ENCODE measurements at places on chromosomes 11 and 22.
A peak's percentile ranks its signal among the peaks of the same experiment; 100 is the strongest.

DNA sequence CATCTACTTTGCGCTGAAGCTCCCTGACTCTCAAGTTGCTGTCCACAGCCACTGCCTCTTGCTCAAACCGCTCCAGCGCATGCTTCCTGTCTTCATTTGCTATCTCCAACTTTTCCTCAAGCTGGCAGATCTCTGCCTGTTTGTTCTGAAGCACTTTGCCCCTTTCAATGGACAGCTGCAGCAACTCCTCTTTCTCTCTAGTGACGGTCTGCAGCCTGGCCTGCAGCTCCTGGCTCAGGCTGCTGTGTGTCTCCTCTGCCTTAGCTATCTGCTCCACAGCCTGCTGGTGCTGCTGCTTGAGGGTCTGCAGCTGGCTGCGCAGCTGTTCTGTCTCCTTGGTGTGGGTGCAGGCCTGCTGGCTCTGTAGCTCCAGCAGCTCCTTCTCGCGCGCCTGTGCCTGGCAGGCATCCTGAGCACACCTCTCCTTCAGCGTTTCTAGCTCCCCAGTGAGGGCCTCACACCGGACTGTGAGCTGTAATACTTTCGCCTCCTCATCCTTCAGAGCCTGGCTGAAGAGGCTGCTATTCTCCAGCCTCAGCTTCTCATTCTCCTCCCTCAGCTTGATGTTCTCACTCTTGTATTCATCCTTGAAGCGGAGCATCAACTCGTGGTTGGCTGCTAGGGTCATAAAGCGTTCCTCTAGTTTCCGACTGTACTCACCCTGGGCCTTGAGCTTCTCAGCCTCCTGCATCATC is 723 bp downstream of the CCDC89 start:
- no peak for DNase-seq

DNA sequence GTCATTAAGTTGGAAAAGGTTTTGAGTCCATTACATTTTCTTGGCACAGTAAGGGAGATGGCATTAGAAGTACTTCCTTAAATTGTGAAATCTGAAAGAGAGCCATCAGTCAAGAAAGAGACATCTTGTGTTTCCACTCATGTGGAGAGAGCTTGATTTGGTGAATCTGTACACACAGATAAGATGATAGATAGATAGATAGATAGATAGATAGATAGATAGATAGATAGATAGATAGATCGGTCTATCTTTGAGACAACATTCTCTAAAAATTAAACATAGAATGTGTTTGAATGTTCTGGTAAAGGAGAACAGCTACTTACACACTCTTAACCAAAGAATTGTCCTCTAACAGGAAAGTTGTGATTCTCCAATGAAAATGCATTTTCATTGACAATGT is 76.2 kb downstream of the TTC17 start:
- DNase-seq, result no peak

GRCh38 chr11:59900366-59901126 is 22.0 kb downstream of the OOSP3 start:
- DNase-seq, result no peak

GRCh38 chr11:127117231-127117739 is 116.7 kb upstream of the KIRREL3 start:
- no peak for DNase-seq

DNA sequence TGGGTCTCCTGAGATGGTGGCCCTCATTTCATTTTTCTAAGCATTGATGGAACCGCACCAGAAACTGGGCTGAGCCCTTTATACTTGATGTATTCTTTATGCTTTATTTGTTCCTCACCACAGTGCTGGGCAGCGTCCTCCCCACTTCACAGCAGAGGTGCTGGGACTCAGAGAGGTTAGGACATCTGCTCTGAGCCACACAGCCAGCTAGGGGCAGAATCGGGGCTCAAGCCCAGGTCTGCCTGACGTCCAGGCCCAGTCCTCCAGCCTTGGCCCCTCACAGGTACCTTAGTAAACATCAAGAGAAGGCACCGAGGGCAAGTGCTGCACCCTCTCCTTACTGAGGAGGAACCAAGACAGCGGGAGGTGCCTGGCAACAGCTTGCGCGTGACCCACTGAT is 20.2 kb upstream of the SHISAL1 start:
- DNase-seq, result no peak

- peak; percentile 67 for DNase-seq
These were observed 5.7 kb upstream of the ACAT1 start for GRCh38 chr11:108115500-108116140.

DNA sequence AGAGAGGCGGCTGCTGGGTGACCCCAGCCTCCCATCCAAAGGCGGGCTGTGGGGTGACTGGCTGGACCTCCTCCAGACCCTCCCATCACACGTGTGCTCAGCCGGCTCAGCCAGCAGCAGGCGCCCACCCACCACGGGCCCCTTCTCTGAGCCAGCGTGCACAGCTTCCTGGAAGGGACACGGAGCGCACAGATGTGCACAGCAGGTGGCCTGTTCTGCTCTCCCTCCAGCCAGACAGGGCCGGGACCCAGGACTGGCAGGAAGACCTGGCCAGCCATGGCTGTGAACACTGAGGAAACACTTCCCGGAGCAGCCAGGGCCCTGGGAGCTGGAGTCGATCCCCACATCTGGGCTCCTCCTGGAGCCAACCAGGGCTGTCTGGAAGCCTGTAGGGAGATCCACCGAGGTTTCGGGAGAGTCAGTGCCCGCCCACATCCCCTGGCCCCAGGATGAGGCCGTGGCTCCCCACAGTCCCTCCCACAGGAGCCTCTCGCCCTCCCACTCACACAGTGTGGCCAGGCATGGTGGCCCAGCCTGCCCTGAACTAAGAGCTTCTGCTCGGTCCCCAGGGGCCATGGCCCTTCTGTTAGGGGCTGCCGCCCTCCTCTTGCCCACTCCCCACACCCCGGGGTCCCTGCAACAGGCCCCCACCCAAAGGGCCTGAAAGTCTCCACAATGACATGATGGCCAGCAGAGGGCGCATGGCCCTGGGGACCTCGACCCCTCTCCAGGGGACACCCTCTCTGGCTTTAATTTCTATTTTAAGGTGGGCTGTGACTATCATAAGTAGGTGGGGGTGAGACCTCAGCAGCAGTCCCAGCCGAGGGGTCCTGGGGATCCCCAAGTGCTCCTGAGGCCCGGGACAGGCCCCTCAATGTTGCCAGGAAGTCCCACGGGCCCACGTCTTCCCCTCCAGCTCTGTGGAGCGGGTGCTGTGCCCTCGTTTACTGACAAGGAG is 90.6 kb upstream of the FGF3 start:
- peak; percentile 41 for DNase-seq

DNA sequence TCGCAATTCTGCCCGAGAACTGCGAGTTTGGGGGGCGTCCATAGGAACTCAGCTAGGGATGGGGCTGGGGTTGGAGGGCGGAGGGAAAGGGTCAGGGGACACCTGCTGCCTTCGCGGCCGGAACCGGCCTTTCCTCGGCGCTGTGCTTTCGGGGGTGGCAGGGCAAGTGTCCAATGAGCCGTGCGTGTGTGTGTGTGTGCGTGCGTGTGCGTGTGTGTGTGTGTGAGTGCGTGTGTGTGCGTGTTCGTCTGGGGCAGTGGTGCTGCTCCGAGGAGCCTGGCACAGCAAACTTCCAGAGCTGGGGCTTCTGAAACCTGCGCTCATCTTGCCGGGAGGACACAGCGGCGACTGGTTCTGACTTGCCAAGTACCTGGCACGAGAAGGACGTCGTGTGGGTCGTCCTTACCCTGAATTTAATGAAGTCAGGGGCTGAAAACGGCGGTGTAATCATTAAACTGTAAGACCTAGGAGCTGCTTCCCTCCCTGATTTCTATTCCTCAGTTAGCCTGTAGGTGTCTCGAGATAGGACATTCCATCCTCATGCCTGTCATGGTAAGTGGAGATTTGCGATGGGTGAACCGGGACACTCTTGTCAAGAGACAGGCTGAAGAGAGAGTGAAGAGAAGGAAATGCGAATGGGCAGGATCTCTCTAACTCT is 27.0 kb upstream of the AMOTL1 start:
- DNase-seq, result peak; percentile 34

DNA sequence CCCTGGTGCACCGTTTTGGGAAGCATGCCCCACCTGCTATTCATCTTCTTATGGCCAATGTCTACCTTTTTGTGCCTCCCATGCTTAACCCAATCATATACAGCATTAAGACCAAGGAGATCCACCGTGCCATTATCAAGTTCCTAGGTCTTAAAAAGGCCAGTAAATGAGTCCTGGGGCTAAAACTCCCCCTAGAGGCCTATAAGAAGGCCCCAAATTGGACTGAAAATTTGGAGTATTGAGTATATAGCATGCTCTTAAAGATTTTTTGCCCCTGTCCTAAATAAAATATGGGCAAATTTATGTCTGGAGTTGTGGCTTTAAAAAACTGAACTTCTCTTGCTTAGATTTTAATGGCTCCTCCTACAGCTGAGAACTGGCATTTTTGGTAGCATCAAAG is 6.6 kb downstream of the OR51M1 start:
- peak; percentile 14 for DNase-seq

DNA sequence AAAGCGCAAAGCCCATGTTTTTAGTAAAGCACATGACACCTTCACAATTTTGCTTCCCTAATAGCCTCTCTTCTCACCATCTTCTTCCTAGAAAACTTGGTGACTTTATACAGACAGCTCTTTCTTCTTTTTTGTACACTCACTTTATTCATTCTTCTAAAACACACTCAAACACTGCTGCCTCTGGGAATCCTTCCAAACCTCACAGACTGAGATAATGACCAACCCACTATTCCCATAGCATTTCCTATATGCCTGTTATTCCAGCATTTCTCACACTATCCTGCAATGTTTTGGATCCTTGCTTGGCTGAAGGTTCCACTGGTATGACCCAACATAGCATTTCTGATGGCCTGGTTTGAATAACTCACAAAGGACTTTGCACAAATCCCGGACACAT is 442.1 kb upstream of the CCDC90B start:
- DNase-seq, result no peak

- no peak for DNase-seq
These were observed 577.2 kb downstream of the LRRC4C start for GRCh38 chr11:40882301-40882700.

DNA sequence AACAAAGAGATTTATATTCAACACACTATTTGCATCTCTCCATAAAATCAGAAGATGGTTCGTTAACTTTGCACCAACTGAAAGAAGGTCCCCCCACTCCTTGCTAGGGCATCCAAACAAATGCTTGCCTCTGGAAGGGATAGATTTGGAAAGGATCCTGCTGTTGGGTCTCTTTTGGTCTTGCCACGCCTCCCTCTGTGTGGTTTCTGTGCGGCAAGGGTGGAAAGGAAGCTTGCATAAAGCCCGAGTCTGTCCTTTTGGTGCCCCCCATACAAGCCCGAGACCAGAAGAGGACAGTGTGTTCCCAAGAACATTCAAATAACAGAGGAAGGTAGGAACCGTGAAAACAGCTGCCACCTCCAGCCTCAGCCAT is 15.1 kb downstream of the SCGB1A1 start:
- DNase-seq, result no peak

DNA sequence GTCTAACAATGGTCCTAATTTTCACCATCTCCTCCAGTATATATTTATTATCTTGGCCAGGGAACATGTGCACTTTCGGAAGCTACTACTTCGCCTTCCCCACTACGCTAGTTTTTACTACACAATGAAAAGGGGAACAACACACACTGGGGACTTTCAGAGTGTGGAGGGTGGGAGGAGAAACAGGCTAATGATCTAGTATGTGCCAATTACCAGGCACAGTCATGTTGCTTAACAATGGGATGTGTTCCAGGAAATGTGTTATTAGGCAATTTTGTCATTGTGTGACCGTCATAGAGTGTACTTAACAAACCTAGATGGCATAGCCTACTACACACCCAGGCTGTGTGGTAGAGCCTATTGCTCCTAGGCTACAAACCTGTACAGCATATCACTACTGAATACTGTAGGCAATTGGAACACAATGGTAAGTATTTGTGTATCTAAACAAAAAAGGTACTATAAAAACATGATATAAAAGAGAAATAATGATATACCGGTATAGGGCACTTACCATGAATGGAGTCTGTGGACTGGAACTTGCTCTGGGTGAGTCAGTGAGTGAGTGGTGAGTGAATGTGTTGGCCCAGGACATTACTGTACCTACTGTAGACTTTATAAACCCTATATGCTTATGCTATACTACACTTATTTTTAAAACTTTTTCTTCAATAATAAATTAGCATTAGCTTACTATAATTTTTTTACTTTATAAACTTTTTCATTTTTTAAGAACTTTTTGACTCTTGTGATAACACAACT is 20.1 kb upstream of the CUL5 start:
- DNase-seq, result no peak
